ENCODE measurements at places on chromosomes 4 and X.

DNA sequence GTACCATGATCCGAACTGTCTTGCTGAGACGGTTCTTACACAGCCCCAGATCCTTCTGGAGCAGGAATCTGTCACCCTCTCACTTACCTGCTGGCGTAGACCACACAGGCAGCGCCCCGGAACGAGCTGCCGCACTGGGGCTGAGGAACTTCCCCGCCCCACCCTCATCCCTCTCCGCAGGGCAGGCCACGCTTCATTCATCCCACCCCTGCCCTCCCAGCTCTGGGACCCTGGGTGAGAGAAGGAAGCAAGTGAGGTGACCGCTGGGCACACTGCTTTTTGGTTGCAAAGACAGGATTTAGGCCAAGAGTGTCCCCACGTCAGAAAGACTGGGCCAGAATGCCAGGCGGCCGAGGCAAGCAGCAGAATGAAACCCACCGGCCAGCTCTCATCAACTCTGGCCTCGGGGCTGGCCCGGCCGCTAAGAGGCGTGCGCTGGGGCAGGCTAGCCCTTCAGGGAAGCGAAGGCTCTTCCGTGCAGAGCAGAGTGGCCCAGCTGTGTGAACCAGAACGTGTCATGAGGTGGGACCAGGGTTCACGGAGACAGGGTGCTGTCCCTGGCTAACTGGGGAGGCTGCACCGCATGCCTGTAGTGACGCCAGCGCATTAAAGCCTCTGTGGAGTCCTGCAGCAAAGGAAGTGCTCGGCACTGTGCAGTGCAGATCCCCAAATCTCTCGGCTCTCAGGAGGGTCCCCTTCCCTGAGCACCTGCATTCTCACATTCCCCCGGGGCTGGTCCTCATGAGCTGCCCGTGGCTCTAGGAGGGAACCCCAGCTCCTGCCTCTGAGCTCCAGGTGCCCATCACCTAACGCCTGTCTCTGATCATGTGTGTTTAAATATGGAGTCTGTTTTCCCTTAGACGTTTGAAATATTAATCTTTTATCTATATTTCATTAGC lies 6.4 kb downstream of the LRPAP1 start:
- DNase-seq = no peak

DNA sequence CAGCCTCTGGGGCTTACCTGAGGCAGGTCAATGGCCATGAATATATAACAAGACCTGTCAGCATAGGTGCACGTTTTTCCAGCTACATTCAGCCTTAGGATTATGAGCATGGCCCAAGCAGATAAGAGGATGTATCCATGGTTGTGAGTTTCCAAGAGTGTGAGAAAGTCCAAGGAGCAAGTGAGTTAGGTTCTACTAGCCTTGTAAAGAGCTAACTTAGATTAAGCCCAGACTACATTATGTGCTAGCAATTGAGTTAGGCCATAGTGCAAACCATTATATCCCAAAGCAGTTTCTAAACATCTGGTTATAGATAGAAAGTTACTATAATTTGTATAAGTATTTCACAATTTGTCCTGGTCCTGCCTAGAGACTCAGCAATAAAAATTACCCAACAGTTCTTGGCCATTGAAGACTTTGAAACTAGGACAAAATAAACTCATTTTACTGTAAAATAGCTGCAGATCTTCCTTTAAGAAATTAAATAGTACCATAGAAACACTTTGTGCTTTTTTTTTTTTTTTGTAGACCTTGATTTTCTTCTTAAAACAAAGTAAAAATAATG lies 312.0 kb downstream of the CAMK2D start:
- DNase-seq = no peak

GRCh38 chr4:664713-665231 lies 9.3 kb downstream of the ATP5ME start:
- no peak for DNase-seq

DNA sequence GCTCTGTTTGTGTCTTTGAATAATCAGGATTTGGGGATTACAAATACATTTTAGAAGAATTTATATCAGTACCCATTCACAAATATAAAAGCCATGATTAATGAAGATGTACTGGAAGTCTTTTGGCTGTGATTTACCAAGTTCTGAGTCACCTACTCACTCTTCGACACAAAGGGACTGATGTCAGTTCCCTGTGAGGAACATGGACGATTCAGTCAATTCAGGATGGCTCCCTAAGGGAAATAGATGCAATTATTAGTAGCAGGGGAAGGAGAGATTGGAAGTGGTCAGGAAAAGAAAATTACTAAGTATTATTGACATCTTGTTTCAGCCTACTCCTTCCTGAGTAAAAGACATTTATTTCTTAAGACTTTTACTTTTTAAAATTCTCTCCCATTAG lies 550.7 kb upstream of the SLIT2 start:
- no peak for DNase-seq

- DNase-seq = no peak
Measured at GRCh38 chr4:159547645-159548308, 444.9 kb downstream of the RAPGEF2 start.

DNA sequence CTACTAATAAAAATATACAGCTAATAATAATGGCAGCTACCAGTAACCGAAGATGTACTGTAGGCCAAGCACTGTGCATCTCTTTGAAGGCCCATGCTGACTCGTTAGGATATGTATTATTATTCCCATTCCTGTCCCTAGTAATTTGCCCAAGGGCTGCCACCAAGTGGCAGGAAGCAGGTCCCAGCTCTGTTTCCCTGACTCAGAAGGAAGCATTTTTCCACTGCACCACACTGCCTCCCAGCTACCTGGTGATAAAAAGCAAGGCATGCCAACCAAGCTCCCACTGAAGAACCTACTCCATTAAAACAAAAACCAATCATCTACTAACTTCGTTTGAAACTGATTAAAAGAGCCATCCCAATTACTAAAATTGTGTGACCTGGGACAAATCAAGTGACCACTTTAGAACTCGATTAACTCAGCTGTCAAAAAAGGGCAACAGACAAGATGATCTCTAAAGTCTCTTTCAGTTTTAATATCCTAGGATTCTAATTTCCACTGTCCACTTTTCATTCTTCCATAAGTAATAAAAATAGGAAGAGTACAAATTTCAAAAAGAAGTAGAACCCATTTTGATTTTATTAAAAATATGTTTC lies 24.3 kb upstream of the PGM2 start:
- DNase-seq = no peak

DNA sequence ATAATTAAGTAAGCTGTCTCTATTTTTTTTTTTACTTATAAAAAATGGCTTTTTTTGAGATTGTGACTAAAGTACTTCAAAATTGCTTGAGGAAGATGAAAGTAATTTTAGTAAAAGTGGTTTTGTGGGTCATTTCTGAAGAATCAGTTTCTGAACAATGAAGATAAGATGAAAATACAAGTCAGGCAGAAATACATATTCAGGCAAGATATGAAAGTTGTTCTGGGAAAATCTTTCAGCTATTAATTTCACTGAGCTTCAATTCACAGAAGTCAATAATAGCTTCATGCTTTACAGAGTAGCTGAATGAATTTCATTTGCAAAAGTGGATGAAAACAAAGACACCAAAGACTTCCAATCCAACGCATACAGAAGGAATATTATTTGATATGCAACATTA lies 305.2 kb upstream of the ARSJ start:
- no peak for DNase-seq

DNA sequence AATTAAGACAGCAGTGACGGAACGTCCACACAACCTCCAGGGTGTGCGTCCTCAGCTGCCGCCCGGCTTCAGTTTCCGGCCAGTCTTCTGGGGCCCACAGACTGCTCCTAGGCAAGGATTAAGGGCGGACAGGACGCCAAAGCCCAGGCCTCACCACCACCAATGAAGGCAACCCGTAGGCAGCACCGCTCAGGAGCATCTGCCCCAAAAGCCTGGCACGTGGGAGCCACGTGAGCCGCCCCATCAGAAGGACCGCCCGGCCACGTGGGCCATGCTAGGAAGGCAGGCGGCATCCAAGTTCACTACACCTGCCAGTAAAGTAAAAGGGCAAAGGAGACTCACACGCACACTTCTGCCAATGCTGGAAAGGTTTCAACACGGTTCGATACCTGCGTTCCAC lies 14.3 kb downstream of the FAM53A start:
- no peak for DNase-seq

DNA sequence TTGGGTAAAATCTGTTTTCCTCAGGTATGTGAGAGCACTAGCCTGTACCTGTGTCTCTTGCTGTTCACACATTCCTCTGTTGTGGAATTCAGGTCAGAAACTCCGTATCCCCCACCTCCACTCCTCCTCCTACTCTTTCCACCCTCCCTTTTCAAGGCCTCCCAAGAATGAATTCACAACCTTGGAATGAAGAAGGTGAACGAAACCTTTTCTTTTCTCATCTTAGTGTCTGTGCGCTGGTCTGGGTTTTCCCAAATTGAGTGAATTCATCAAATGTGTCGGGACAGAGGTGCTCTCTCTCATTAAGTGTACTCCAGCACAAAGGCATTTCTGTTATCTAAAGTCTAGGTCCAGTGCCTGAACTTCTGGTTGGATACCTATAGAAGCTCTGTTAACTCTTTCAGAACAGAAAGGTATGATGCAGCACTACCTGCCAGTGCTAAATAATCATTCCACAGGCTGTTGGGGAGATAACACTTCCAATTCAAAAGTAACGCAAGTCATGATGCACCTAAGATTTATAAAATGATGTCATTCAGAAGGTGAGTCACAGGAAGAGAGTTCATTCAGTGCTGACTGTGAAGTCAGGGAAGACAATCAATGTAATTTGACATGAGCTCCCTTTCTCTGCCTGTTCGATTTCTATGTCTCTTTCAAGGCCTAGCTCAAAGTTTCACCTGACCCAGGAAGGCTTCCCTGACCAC lies 41.9 kb downstream of the COL4A6 start:
- DNase-seq = no peak

GRCh38 chr4:153518637-153519389 lies 52.7 kb downstream of the TMEM131L start:
- no peak for DNase-seq

DNA sequence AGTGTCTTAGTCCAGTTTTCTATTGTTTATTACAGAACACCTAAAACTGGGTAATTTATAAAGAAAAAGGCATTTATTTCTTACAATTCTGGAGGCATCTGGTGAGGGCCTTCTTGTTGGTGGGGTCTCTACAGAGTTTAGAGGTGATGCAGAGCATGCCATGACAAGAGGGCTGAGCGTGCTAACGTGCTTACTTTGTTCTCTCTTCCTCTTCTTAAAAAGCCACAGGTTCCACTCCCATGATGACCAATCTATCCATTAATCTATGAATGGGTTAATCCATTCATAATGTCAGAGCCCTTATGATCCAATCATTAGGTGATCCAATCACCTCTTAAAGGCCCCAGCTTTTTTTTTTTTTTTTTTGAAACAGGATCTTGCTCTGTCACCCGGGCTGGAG lies 291.5 kb upstream of the GALNTL6 start:
- DNase-seq = no peak

- DNase-seq = no peak
Measured at GRCh38 chr4:163550869-163551267, 56.4 kb downstream of the TMA16 start.

DNA sequence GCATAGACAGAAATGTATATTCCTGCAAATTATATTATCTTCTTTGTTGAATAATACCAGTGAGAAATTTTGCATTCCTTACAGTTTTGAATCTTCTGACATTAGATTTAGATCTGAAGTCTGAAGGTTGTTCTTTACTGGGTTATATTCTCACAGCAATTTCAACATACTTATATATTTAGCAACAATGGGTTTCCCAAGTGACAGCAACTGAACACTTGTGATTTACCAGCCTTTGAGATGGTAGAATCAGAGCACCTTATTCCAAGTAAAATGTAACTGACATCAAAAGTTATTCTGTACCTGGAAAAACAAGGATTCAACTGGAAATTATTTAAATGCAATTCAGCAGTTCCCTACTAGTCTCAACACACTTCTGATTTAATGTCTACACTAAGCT lies 66.0 kb downstream of the RELL1 start:
- no peak for DNase-seq

DNA sequence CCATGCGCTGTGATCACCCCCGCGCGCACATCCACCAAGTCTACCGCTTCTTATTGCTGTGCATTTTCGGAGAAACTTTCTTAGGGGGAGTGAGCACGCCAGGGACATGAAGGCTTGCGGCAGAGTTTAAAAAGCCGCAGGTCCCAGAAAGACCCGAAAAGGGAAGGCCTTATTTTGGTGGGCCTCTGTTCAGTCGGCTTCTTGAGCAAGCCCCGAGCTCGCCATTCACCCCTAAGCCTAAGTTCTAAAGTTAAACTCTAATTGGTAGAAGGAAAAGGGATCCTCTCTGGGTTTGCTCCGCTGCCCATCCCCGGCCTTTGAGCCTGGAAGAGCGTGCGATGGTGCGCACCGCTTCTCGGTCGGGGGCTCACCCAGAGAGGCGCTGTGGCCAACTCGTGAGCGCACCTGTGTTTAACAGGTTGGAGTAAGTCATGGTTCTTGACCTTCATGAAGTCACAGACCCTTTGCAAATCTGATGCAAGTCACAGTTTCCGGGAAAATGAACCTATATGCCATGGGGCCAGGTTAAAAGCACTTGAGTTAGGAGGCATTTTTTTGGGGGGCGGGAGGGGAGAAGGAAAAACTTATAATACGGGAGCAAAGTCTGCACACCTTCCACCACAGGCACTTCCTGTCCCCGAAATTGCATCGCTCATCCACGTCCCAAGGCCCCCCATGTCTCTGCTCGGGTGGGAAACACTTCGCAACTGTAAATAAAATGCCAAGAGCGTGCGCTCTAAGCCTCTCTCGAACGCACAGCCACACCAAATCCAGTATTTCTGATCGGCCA lies 1.9 kb downstream of the PHOX2B start:
- no peak for DNase-seq

DNA sequence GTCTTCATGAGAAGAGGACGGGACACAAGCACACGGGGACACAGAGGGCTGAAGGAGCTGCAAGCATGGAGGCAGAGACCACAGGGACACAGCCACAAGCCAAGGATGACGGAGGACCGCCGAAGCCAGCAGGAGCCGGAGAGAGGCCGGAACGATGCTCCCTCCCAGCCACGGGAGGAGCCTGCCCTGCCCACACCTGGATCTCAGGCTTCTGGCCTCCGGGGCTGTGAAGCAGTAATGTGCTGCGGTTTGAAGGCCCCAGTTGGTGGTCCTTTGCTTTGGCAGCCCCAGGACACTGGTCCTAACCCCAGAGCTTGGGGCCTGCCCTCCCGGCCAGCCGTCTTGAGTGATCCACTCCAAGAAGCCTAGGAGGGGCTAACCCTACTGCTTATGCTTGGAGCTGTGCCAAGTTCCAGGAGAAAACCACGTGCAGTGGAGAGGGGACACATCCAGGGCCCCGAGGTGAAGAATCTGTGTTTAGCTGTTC lies 85.9 kb downstream of the HMX1 start:
- no peak for DNase-seq

- no peak for DNase-seq
Measured at GRCh38 chr4:155889031-155889793, 14.3 kb upstream of the TDO2 start.

DNA sequence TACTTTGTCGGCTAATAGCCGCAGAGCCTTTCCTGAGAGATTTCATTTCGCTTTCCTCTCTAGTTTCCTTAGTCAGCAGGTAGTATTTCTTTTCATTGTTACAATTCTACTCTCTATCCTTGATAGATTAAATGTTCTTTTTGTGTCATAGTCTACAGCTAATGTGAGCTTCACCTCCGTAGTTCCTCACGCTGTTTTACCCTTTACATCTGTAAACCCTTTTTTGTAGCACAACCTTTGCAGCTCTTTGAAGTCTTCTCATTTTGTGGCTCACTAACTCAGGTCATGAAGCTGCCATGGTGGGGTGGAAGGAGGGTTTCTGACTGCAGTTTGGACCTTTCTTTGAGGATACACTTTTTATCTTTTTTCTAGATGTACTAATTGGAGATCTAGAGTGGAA lies 1008.8 kb upstream of the PABPC4L start:
- DNase-seq = no peak
